Endothelial cell (in vitro differentiated cells): ENCODE measurements at places on chromosomes 11 and 22. TPM values are rescaled to one million over a fixed set of nuclear protein-coding genes. Genes with fewer than 3 reads are reported as not detected.

Gene ESAM
- total RNA-seq: 490 TPM

Gene UBQLNL
- 4.4 TPM for total RNA-seq

Gene FGF4
- not detected for total RNA-seq

Gene RIMBP3B
- 0.51 TPM for total RNA-seq

Gene OR5P2
- total RNA-seq: 0.26 TPM

Gene LARGE1
- 25.4 TPM for total RNA-seq

DNA sequence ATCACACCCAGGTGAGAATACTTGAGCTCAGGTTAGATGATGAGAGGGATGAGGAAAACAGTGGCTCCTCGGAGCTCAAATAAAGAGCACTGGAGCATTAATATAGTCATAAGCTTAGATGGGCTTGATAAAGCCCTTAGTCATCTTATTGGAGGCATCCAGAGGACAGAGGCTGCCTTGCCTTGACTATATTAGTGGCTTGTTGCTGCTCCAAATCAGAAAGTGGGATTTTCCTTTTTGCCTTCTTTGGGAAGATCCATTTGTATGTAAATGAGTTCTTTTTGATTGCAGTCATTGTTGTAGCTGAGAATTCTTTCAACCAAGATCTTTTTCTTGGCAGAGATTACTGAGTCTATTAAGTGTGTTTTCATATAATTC is 18.9 kb downstream of the ADM start:
- no peak for DNase-seq
- no peaks in the 10 kb centered on the region for H3K36me3 ChIP-seq
- H3K27me3 ChIP-seq: no peaks in the 10 kb centered on the region
- H3K4me1 ChIP-seq: peaks cover 29% of the 10 kb centered on the region
- no peak overlapping the region for H3K4me3 ChIP-seq

DNA sequence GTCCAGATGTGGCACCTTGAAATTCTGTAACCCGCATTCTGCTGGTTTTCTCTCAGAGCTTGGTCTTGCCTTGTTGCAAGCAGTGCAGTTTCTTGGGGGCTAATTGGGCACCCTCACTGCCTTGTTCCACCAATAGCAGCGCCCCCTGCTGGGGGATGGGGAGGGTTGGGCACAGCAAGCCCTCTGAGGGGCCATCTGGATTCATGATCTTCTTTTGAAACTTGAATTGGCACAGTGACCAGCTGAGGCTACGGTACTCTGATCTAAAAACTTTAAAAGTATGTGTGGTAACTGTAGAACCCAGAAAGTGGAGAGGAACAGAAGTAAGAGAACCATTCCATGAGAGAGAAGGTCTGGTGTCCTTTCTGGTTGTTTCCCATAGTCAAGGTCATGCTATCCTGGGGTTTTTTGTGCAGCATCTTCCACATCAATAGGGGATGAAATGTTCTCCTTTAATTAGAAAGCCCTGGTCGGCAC is 64.2 kb downstream of the MED15 start:
- no peak overlapping the region for H3K27ac ChIP-seq
- peaks cover 2% of the 10 kb centered on the region for H3K4me1 ChIP-seq
- peaks cover 40% of the 10 kb centered on the region for H3K36me3 ChIP-seq
- no peak overlapping the region for H3K4me3 ChIP-seq
- peak; percentile 66 for DNase-seq

- peaks cover 4% of the 10 kb centered on the region for H3K27me3 ChIP-seq
- H3K4me1 ChIP-seq: peaks cover 5% of the 10 kb centered on the region
- H3K27ac ChIP-seq: no peak overlapping the region
- no peaks in the 10 kb centered on the region for H3K36me3 ChIP-seq
- H3K4me3 ChIP-seq: no peak overlapping the region
Measured at GRCh38 chr22:43404673-43405385, 7.0 kb upstream of the MPPED1 start.

- H3K27ac ChIP-seq: no peak overlapping the region
- no peaks in the 10 kb centered on the region for H3K27me3 ChIP-seq
- no peak overlapping the region for H3K4me3 ChIP-seq
- no peaks in the 10 kb centered on the region for H3K4me1 ChIP-seq
- DNase-seq: no peak
Measured at GRCh38 chr11:103483996-103484395, 374.8 kb downstream of the DYNC2H1 start.

DNA sequence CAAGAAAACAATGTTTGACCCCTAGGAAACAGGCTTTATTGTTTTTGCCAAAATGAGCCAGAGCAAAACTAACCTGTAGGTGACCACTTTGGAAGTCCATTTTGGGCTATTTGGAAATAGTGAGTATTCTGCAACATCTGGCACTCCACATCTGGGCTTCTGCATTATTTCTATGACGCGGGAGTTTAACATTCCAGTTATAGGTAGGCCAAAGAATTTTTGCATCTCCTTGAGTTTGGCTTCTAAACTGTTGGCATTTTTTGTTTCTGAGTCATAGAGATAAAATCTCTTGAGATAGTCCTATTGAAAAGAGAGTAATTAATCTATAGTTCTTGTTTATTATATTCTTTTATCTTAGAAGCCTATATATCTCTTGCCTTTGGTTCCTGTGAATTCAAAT is 2.9 kb downstream of the MMP7 start:
- peaks cover 2% of the 10 kb centered on the region for H3K4me1 ChIP-seq
- no peaks in the 10 kb centered on the region for H3K36me3 ChIP-seq
- H3K27ac ChIP-seq: no peak overlapping the region
- H3K27me3 ChIP-seq: no peaks in the 10 kb centered on the region

GRCh38 chr22:27867085-27867952 is 51.7 kb downstream of the PITPNB start:
- H3K27me3 ChIP-seq: no peaks in the 10 kb centered on the region
- peak overlapping the region; percentile 65 for H3K27ac ChIP-seq
- H3K4me1 ChIP-seq: peaks cover 32% of the 10 kb centered on the region
- no peak overlapping the region for H3K4me3 ChIP-seq
- H3K36me3 ChIP-seq: peaks cover 6% of the 10 kb centered on the region

GRCh38 chr11:11450744-11451362 is 97.8 kb upstream of the CSNK2A3 start:
- peaks cover 9% of the 10 kb centered on the region for H3K27me3 ChIP-seq
- H3K27ac ChIP-seq: no peak overlapping the region
- no peak overlapping the region for H3K4me3 ChIP-seq
- no peak for DNase-seq

DNA sequence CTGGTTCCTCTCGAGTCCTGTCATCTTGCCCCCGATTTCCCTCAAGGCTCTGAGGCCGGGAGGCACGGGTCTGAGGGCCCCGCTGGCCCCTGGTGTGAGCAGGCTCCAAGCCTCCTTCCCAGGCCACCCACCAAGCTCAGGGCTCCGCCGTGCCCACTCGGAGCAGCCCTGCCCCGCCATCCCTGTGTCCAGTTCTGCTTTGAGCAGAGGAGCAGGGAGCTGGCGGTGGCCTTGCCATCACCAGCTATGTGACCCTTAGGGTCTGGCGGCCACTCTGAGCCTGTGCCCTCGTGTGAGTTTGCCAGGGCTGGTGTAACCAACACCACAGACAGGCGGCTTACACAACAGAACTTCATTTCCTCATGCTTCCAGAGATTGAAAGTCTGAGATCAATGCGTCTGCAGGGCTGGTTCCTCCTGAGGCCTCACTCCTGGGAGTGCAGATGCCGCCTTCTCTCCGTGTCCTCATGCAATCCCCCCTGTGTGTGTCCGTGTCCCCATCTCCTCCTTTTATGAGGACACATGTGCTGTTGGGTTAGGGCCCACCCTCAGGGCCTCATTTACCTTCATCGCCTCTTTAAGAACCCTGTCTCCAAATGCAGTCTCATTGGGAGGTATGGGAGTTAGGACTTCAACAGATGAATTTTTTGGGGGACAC is 36.5 kb upstream of the CELSR1 start:
- H3K4me1 ChIP-seq: peaks cover 21% of the 10 kb centered on the region
- no peak for DNase-seq
- H3K4me3 ChIP-seq: no peak overlapping the region
- peaks cover 4% of the 10 kb centered on the region for H3K36me3 ChIP-seq

DNA sequence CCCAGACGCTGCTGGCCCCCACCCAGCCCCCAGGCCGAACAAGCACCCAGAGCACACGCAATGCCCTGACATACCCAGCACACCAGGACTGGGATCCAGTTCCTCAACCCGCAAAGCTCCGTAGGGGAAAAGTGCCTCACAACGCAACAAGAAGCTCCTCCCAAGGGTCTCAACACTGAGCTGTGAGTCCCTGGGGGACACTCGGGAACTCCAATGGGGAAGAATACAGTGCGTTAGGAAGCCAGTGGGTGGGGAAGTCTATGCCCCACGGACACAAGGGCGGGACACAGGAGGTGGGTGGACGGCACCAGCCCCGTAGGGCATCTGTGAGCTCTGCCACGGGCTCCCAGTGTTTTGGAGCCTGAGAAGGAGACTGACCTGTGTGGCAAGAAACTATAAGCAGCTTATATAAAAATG is 1.6 kb downstream of the DEAF1 start:
- no peak for DNase-seq
- peaks cover 60% of the 10 kb centered on the region for H3K4me1 ChIP-seq
- peaks cover 20% of the 10 kb centered on the region for H3K36me3 ChIP-seq

DNA sequence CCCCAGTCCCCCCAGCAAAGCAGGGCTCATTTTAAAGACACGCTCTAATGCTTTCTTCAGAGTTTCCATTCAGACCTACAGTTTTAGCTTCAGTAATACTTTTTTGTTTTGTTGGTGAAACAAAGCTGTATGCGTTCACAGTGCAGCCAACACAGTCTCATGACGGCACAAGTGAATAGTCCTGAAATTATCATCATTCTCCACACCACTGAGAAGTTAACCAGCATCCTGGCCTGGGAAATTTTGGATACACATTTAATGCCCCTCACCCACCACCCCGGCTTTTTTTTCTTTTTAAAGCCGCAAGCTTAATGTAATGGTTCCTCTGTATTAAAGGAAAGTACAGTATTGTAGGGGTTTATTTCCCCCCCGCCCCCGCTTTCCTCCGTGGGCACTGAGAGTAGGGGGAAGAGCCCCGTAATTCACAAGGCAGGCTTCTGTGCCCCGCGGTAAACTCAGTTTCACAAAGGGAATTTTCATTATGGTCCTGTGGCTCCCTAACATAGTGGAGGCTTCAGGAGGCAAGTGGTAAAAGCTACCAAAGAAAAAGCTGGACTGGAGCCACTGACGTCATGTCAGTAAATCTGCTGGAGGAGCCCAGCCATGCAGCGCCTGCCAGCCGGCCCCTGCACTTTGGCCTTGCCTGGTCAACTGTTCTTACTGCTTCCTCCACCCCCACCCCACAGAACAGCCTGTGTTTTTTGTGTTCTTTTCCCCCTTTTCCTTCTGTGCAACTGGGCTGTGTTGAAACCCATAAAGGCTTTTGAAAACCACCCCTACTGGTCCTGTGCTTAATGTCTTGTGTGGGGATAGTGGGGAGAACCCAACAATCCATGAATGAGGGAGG is 18.2 kb downstream of the TEAD1 start:
- no peak for DNase-seq
- peak overlapping the region; percentile 100 for H3K27ac ChIP-seq
- H3K27me3 ChIP-seq: no peaks in the 10 kb centered on the region
- H3K36me3 ChIP-seq: no peaks in the 10 kb centered on the region
- peaks cover 78% of the 10 kb centered on the region for H3K4me1 ChIP-seq

DNA sequence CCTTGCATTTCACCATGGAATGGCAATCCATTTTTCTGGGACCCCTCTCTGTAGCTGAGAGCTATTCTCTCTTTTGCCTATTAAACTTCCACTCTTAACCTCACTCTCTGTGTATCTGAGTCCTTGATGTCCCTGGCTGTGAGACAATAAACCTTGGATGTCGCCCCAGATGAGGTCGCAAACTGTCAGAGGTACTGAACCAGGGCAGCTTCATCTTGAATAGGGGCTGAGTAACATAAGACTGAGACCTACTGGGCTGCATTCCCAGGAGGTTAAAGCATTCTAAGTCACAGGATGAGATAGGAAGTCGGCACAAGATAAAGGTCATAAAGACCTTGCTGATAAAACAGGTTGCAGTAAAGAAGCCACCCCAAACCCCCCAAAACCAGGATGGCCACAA is 68.0 kb downstream of the RSF1 start:
- no peak overlapping the region for H3K27ac ChIP-seq
- H3K36me3 ChIP-seq: peaks cover 16% of the 10 kb centered on the region
- H3K27me3 ChIP-seq: peaks cover 1% of the 10 kb centered on the region
- no peak overlapping the region for H3K4me3 ChIP-seq

DNA sequence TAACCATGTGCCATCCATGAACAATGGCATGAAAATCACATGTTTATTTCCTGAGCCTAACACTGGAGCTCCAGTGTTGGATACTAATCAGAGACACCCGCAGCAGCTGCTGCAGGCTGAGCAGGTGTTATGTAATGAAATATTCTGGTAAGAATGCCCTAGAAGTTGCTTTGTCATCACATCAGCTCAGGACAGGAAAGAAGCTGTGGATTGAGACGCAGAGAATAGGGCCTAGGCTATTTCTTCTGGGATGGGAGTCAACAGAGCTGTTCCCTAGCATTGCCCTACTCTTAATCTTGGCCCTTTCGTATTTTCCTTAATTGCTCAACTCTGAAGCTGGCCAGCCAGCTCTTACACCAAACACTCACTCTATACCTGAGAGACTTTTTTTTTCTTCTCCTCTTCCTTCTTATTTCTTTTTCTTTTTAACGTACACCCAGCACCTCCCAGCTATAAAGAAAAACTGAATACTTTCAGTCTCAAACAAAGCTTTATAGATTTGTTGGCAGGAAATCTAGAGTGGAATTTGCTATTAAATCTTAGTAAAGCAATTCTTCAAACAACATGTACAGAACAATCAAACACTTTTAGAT is 31.9 kb downstream of the RASSF10 start:
- H3K4me1 ChIP-seq: no peaks in the 10 kb centered on the region
- no peak overlapping the region for H3K4me3 ChIP-seq
- DNase-seq: no peak
- no peak overlapping the region for H3K27ac ChIP-seq
- H3K36me3 ChIP-seq: no peaks in the 10 kb centered on the region
- H3K27me3 ChIP-seq: no peaks in the 10 kb centered on the region

GRCh38 chr11:1820463-1821325 is 14.1 kb upstream of the SYT8 start:
- no peak for DNase-seq
- peaks cover 13% of the 10 kb centered on the region for H3K27me3 ChIP-seq
- H3K36me3 ChIP-seq: peaks cover 9% of the 10 kb centered on the region
- no peaks in the 10 kb centered on the region for H3K4me1 ChIP-seq
